ENCODE measurements at places on chromosomes 16 and 17.

- peak; percentile 75 for DNase-seq
Observed at GRCh38 chr16:81651758-81652718, 127.1 kb upstream of the PLCG2 start.

GRCh38 chr16:65487231-65487630 is 365.4 kb upstream of the CDH11 start:
- DNase-seq, result no peak

- no peak for DNase-seq
Observed at GRCh38 chr16:11892761-11893160, 23.0 kb downstream of the GSPT1 start.

DNA sequence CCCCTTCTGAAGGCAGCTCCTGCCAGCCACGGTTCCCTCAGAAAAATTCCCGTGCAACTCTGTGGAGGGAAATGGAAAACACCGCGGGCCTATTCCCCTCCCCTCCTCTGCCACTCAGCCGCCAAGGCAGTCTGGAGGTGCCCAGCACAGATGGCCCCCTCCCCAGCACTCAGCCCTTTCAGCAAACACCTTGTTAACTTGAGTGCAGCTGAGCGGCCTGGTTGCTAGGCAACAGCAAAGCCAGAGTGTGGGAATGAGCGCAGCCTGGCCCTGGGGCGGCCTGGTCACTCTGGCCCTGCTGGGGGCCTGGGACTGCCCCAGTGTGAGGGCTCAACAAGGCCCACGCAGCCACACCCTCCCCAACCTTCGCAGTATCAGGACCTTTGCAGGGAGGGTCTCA is 32.8 kb downstream of the CACNA1G start:
- peak; percentile 51 for DNase-seq

DNA sequence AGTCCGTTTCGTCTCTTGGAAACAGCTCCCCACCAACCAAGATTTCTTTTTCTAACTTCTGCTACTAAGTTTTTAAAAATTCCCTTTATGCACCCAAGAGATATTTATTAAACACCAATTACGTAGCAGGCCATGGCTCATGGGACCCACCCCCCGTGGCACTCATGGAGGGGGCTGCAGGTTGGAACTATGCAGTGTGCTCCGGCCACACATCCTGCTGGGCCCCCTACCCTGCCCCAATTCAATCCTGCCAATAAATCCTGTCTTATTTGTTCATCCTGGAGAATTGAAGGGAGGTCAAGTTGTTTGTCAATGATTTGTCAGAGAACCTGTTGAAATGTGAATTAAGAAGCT is 48.2 kb downstream of the IL21R start:
- no peak for DNase-seq

GRCh38 chr16:70661534-70661917 is 15.2 kb downstream of the IL34 start:
- DNase-seq, result no peak

GRCh38 chr16:13856398-13856797 is 63.6 kb upstream of the ERCC4 start:
- DNase-seq, result no peak

- no peak for DNase-seq
Observed at GRCh38 chr16:57091200-57091974, 996 bp upstream of the CPNE2 start.

DNA sequence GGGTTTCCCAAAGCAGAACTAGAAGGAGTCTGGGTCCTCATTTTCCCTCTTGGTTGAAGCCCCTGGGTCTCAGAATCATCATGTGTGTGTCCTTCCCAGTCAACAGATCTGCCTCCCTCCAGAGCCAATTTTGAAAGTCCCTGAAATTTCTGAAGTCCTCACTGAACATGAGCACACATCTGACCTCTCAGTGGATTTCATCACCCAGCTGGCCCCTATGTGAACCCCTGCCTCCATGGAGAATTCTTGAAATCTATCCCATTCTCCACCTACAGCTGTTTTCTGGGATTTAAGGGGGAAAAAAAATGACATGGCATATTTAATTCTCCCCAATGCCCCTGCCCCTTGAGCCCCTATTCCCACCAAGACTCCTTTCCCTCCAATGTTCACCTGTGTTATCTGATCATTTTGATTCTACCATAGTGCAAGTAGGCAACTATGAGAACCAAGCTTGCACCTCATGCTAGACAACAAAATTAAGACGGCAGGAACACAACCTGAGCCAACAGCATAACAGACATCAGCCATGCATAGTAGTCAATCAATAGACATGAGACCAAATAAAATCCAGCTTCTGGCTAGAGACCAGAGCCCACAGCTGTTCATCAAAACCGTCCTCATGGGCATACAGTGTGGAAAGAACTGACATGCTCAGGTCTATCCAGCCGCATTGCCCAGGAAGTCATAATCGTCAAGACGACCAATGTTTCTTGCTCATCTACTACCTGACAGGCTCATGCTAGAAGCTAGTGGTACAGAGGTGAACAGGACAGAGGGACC is 14.9 kb downstream of the SOX9 start:
- peak; percentile 86 for DNase-seq

DNA sequence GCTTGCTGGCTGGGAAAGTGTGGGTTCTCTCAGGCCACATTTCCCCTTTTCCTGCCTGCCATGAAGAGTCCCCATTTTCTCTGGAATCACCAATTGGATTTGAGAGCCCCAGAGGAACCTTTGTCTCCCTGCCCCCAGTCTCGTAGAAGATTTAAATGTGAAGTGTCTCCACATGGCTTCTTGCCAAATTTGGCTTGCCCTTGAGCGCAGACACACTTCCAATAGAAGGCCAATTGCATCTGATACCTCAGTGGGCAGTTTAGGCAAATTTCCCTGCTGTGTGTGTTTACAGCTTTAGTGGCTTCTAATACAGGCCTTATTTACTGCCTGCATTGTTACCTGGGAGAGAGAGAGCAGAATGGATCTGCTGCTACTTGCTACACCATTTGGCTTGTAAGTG is 29.7 kb downstream of the CDK5R1 start:
- no peak for DNase-seq

DNA sequence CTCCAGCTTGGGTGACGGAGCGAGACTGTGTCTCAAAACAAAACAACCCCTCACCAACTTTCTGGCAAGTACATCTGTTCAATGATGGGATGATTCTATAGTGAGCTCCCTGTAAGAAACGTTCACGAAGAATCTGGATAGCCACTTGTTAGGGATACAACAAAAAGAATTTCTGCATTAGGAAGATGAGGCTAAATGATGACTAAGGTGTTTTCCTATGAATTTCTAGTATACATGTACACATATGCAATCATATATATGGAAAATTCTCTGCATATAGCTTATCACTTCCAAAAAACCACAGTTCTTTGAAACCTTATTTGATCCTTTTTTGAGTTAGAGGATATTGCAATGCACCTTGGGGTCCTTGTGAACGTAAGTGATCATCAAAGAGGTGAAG is 64.4 kb upstream of the CLEC18A start:
- DNase-seq, result no peak

DNA sequence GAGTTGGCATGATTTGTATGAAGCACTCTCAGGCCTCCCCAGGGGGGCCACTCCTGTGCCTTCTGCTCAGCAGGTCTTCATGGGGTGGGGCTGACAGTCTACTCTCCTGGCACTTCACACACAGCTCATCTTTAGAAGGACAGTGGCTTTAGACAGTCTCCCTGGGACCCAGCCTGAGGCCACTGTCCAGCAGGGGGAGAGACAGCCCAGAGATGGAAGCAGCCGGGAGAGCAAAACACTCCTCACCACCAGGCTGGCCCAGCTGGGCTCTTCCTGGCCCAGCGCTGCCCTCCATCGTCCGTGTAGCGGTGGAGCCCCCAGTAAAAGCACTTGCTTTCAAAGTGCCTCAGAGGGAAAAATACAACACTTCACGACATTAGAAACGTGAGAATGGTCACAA is 62.0 kb upstream of the CRHR1 start:
- no peak for DNase-seq

DNA sequence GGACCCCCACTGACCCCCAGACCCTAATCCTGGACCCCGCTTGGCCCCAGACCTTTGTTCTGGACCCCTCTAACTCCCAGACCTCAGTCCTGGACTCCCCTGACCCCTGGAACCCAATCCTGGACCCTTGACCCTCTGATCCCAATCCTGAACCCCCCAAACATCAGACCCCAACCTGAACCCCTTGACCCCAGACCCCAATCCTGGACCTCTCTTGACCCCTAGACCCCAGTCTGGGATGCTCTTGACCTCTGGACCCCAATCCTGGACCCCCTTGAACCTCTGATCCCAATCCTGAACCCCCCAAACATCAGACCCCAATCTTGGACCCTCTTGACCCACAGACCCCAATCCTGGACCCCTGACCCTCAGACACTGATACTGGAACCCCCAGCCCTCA is 13.5 kb upstream of the P2RX1 start:
- no peak for DNase-seq

- no peak for DNase-seq
Observed at GRCh38 chr17:43344685-43345084, 54.1 kb upstream of the ARL4D start.

GRCh38 chr17:78852709-78853121 is 12.1 kb upstream of the USP36 start:
- DNase-seq, result no peak

DNA sequence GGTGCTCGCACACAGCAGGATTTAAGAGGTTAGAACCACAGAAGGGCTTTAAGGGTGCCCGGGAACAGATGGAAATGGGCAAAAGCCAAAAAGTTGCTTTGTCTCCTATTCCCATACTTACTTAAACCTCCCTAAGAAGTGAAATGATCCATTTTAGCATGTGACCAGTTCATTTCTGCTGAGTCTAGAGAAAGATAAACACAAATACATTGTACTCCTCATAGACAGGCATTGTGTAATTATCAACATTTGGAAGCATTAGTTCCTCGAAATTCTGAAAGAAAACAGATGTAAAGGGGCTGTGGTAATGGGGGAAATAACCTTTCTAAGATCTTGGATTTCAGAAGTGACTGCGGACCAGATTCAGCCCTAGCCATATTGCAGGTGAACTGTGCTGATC is 178.3 kb downstream of the CYB561 start:
- DNase-seq, result no peak

GRCh38 chr17:1709403-1709951 is 700 bp downstream of the TLCD2 start:
- DNase-seq, result no peak

DNA sequence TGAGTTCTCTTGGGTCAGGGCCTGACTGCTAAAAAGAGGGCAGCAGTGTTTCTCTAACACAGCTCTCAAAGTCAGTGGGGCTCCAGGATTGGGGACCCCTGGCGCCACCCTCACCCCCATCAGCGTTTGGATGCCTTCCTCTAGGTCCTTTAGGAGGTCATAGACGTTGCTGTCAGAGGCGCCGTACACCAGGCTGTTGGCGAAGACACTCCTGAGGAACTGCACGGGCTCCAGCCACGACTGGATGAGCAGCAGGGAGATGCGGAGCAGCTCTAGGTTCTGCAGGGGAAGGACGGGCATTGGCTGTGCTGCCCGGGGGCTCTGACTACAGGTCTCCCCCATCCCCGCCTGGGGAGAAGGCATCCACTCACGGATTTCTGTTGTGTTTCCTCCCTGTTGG is 993 bp downstream of the GH1 start:
- DNase-seq, result no peak

DNA sequence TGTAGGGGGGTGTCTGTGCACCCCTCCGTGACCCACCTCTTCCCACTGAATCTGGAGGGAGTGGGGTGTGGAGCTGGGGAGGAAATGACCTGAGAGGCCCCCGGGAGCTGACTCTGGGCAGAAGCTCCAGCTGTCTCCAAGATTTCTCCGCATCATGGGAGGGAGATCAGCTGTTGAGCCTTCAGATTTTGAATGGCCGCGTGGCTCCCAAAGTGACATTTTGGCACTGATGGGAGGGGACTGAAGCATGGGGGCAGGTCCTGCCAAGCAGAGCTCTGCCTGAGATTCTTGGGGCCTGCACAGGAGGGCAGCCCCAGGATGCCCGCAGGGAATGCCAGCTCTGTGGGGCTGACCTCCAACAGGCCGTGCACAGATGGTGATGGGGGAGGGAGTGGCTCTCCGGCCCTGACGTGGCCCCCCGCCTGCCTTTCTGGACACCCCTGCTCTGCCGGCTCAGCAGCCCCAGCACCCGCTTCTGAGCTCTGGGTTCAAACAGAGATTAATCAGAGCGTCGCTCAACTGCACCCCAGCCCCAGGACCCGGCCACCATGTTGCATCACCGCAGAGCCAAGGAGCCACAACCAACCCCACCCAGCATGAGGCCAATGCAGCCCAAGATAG is 25.3 kb upstream of the UBE2I start:
- no peak for DNase-seq

DNA sequence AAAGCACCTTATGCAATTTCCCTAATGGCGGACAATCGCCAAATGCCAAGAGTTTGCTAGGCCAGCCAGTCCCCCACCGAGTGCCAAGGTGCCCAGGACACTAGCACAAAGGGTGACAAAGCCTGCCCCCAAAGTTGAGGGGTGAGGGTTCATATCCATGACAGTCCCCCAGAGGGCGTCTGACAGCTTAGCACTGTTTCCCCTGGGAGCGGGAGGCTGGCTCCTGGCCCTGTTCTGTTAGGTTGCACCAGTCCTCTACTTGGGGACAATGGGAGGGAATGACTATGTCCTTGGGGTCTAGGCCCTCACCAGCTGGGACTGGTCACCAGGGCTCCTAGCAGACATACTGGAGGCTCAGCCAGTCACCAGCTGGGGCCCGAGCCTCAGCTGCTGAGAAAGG is 66.9 kb downstream of the MYO18A start:
- peak; percentile 37 for DNase-seq

DNA sequence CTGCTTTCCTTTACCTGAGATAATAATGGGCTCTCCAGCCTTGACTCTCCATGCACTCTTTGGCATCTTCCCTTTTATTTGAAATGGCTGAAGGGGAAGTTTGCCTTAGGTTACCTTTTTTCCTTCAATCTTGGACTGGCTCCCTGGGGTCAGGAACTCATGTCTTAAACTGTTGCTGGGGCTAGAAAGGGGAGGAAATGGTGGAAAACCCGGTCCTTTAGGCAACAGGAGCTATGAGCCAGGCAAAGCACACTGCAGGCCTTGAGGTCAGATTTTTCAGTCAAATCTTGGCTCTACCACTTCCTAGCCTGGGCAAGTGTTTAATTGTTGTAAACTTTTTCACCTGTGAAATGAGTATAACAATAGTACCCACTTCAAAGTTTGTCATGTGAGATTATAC is 30.2 kb downstream of the MINK1 start:
- DNase-seq, result no peak

DNA sequence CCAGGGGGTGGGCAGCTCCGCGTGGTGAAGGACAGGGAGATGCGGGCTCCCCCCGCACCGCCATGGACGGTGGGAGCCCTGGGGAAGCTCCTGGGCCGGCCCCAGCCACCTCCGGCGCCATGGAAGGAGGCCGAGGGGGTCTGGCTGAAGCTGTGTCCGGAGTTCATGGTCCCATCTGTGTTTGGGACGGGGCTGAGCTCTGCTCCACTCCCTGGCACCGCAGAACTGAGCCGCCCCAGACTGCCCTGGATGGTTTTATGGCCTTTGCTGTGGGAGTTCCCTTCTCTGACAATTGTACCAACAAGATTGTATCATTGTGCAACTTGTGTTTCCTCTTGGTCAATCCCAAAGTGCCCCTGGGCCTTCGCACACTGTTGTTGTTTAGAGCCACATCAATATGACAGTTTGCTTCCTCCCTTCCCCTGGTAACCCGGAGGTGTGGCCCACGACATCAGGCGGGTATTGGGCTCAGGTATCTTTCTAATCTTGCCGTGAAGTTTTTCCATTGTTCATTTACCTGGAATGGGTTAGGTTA is 942 bp downstream of the KRT23 start:
- no peak for DNase-seq

All from NCI-H1694 (cell line).